ENCODE measurements at places on chromosomes 7 and 10. TPM values are rescaled to one million over a fixed set of nuclear protein-coding genes. Genes with fewer than 3 reads are reported as not detected.

GRCh38 chr7:99372275-99373090 is 2.0 kb upstream of the ARPC1B start:
- no peak overlapping the region for H3K27ac ChIP-seq
- H3K4me3 ChIP-seq, result no peak overlapping the region
- peaks cover 15% of the 10 kb centered on the region for H3K36me3 ChIP-seq
- DNase-seq, result no peak
- H3K27me3 ChIP-seq, result no peaks in the 10 kb centered on the region

- no peak overlapping the region for H3K4me3 ChIP-seq
- peaks cover 9% of the 10 kb centered on the region for H3K4me1 ChIP-seq
- H3K27ac ChIP-seq, result no peak overlapping the region
- H3K36me3 ChIP-seq, result no peaks in the 10 kb centered on the region
These were observed 29.5 kb downstream of the CDK13 start for GRCh38 chr7:39979406-39980073.

- H3K4me3 ChIP-seq, result no peak overlapping the region
- no peaks in the 10 kb centered on the region for H3K36me3 ChIP-seq
- DNase-seq, result no peak
- no peaks in the 10 kb centered on the region for H3K4me1 ChIP-seq
- no peak overlapping the region for H3K27ac ChIP-seq
These were observed 29.4 kb downstream of the AKR1B1 start for GRCh38 chr7:134429481-134429880.

DNA sequence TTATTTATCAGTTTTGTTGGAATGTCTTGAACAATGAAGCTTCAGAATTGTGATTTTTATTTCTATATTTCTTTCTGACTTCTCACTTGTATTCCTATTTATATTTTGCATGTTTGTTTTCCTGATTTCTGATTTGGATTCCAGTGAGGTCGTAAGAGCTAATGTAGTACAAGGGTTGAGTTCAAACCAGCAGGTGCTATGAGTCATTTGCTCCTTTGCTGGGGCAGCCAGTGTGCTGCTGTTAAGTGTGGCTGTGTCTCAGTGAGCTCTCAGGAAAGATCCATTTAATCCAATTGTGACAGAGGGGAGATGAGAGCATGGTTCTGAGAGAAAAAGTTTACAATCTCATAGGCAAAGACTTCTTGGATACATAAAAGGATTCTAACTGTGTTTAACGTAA is 48.6 kb downstream of the MCU start:
- no peak overlapping the region for H3K4me3 ChIP-seq
- H3K27ac ChIP-seq, result no peak overlapping the region
- no peak for DNase-seq
- no peaks in the 10 kb centered on the region for H3K36me3 ChIP-seq
- H3K4me1 ChIP-seq, result no peaks in the 10 kb centered on the region

DNA sequence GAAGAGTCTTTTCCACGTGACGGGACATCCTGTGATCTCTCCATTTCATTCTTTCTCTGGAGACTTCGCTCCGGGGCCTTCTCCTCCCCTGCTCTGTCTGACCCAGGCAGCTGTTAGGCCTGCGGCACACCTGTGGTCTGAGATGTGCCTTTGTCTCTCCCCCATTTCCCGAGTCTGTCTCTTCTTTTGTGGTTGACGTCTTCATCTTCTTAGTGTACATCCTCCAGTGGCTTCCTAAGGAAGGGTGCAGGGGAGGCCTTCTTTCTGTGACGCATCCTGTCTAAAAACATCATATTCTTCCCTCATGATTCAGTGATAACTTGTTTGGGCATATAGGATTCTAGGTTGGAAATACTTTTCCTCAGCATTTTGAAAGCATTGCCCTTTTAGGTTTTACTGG is 17.2 kb upstream of the ATP6V0E2 start:
- no peaks in the 10 kb centered on the region for H3K27me3 ChIP-seq
- H3K4me3 ChIP-seq, result no peak overlapping the region
- no peak overlapping the region for H3K27ac ChIP-seq
- H3K36me3 ChIP-seq, result peaks cover 30% of the 10 kb centered on the region
- no peak for DNase-seq

DNA sequence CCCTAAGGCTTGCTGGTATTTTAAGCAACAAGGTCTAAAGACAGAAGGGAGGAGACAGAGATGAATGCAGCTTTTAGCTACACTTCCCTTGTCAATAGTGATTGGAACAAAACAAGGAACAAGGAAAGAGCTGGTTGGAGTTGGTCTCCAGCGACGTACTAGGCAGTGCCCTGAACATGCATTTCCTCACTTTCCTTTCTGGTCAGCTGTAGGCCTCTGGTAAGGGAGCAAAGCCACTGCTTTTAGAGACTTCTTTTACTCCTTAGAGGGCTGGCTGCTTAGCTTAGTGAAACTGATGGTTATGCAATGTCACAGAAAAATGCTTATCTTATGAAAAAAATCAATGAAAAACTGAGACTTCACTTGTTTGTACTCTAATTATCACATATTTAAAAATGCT is 75.5 kb upstream of the TRIL start:
- H3K27me3 ChIP-seq, result no peaks in the 10 kb centered on the region
- no peak overlapping the region for H3K4me3 ChIP-seq
- H3K27ac ChIP-seq, result no peak overlapping the region
- no peaks in the 10 kb centered on the region for H3K4me1 ChIP-seq
- H3K36me3 ChIP-seq, result no peaks in the 10 kb centered on the region

DNA sequence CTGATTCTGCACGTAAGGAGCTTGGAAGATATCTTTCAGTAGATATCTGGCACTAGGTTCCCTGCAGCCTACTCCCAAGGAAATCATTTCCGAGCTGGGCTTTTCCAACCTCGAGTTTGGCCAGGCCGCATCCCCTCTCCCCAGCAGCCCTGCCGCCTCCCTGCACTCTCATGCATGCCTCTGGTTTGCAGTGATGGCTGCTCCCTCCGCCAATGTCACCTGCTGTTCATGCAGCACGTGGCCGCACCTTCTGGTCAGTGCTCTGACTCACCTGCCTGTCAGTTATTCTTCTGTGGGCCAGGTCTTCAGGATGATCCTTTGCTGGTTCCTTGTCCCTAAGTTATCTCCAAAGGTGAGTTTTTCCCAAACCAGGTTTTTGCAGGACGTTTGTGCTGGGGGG is 50.6 kb upstream of the RASGEF1A start:
- no peak overlapping the region for H3K4me3 ChIP-seq
- no peak for DNase-seq
- H3K27ac ChIP-seq, result no peak overlapping the region
- H3K4me1 ChIP-seq, result peaks cover 2% of the 10 kb centered on the region

DNA sequence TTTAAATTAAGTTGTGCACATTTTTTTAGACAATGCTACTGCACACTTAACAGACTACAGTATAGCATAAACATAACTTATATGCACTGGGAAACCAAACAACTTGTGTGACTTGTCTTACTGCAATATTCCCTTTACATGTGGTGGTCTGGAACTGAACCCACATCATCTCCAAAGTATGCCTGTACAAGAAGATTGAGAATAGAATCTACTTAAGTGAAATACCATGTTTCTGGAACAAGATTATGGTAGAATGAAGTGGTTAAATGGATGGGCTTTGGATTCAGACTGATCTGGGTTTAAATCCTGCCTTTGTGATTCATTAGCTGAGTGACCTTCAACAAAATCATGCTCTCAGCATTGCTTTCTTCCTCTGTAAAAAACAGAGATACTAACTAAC is 30.7 kb downstream of the CUL2 start:
- peak overlapping the region; percentile 93 for H3K27ac ChIP-seq
- H3K27me3 ChIP-seq, result no peaks in the 10 kb centered on the region
- H3K4me1 ChIP-seq, result peaks cover 36% of the 10 kb centered on the region
- DNase-seq, result no peak

DNA sequence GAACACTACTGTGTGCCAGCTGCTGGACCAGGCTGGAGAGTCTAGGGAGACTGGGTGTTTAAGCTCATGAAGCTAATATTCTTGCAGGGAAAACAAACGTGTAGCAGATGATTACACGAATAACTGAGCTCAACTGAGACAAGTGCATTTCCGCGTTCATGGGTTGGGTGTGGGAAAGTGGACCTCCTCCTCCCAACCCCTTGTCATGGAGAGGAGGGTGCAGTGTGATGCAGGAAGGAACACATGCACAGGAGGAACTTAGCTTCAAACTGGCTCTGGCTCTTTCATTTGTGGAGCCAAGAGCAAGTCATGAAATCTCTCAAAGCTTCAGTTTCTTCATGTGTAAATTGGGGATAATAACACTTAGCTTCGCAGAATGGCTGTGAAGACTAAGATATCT is 204.3 kb downstream of the ARHGAP12 start:
- no peak overlapping the region for H3K27ac ChIP-seq
- no peaks in the 10 kb centered on the region for H3K36me3 ChIP-seq
- no peaks in the 10 kb centered on the region for H3K4me1 ChIP-seq
- DNase-seq, result no peak
- H3K4me3 ChIP-seq, result no peak overlapping the region
- no peaks in the 10 kb centered on the region for H3K27me3 ChIP-seq

The LRRC4 gene
- polyA plus RNA-seq, result 0.44 TPM

The CALD1 gene
- polyA plus RNA-seq, result 303 TPM

The ASB10 gene
- not detected for polyA plus RNA-seq

The EPO gene
- polyA plus RNA-seq, result not detected

The FLNC gene
- 43.7 TPM for polyA plus RNA-seq

All from SK-N-SH (cell line).